ENCODE measurements at places on chromosomes 7 and 10.

DNA sequence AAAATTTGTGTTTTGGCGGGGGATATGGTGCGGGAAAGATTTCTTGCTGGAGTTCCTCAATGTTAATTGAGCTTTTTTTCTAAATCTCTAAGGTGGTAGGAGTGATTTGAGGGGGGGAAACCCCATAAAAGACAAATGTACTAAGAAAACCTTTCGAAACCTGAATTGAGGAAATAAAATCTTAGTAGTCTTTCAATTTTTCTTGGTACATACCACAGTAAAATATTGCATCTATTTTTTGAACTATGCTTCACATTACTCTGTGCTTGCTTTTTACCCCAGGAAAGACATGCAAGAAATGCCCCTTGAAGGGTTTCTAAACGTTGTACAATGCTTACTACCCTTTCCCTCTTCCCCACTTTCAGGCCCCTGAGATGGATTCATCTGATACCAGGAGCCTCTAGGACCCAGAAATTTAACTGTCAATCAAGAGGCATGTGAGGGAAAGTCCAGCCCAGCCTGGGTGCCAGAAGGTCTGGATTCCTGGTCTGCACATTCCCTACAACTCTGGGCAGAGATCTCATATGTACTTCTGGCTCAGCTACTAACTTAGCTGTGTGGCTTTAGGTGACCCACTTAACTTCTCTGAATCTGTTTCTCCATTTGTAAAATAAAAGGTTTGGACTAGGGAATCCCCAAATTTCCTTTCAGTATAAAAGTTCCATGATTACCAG, 5.8 kb upstream of the PDCD4 start:
- DNase-seq = no peak

DNA sequence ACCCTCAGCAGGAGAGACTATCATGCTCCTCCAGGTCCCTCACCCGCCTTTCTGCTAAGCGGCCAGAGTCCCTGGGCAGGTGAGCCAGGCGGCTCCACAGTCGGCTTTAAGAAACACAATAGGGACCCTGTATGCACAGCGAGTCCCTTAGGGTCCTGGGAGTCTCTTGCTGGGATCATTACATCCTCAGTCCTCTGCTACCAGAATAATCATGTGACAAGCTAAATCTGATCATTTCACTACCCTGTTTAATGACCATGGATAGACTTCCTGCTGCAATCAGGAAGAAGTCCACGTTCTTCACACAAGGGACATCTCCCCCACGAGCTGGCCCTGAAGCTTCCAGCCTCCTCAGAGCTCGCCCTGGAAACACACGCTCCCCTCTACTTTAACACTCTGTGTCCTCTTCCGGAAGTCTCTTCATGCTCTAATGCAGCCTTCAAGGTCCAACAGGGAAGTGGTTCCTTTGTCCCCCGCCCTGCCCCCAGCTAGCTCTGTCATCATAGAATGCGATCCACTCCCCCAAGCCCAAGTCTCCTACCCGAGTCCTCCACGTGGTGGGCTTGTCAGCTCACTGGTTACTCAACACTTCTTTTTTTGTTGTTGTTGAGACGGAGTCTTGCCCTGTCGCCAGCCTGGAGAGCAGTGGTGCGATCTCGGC, 101.5 kb downstream of the RNF216 start:
- DNase-seq = no peak

- DNase-seq = no peak
Measured at GRCh38 chr10:11698691-11699549, 43.3 kb upstream of the ECHDC3 start.

GRCh38 chr7:157687158-157687557, 350.4 kb downstream of the DNAJB6 start:
- no peak for DNase-seq

GRCh38 chr10:4215485-4215884, 430.5 kb upstream of the KLF6 start:
- DNase-seq = no peak

DNA sequence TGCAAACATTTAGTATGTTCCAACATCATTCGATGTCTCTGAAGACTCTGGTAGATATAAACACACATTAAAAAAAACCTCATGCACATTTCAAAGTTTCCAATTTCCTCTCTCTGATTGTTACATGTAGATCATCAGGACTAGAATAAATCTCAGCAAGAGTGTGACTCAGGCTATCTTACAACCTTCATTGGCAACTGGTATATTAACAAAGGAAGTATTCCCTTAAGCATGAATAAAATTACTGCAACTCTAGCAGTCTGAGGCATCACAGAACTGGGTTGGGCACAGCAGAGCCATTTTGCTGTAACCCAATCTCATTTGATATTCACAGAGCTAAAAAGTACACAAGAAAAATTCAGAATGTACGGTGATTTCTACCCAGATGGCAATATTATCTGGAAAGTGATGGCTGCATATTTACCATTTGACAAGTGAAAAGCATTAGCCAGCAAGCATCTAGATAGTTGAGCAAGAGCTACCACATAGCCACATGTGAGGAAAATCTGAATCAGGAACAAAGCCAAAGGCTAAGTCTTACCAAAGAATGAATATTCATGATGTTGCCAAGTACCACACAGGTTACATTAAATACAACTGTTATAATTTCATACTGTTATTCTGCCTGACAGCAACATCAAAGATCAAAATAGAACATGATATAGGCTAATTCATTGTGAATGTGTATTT, 232.2 kb downstream of the CRPPA start:
- peak; percentile 28 for DNase-seq

DNA sequence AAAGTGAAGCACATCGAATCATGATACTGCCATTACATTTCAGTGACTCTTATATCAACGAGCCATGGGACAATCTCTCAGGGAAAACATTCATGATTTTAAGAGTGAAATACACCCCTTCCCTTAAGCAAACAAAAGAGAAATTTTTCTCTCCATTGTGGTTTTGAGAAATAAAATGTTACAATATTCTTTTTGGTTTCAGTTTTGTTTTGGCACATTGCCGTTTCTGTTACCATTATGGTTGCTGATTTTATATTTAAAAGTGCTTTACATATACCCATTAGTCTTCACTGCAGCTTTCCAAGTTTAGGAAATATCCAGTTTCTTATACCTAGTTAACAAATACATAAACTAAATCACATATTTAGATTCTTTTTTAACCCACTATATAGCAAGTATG, 126.8 kb upstream of the SEM1 start:
- no peak for DNase-seq

GRCh38 chr10:28677888-28678686, 766 bp downstream of the BAMBI start:
- no peak for DNase-seq

GRCh38 chr7:157854066-157854891, 517.5 kb downstream of the DNAJB6 start:
- no peak for DNase-seq

- DNase-seq = no peak
Measured at GRCh38 chr10:130787243-130787642, 524.3 kb downstream of the TCERG1L start.

DNA sequence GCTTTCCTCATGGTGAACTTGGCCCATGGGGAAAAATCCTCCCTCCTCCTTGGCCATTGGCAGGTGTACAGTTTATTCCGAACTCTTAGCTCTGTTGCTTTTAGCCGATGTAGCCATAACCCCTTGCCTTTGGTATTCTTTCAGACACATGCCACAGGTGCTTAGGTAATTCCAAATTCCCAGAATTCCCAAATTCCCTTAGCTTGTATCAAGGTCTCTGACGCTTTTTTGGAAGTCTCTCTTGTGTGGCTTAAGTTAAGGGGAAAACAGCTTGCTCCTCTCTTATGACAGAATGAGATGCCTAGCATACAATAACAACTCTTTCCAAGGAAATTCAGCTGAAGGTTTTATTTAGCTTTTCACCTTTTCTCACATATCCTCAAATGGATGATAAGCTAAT, 68.0 kb downstream of the SUGCT start:
- DNase-seq = no peak

Measured in stromal cell of bone marrow (primary cell).